Brain (organoid and tissue), 16 donors: ENCODE measurements at places on chromosomes 7 and 10.
A peak's percentile ranks its signal among the peaks of the same experiment; 100 is the strongest.

DNA sequence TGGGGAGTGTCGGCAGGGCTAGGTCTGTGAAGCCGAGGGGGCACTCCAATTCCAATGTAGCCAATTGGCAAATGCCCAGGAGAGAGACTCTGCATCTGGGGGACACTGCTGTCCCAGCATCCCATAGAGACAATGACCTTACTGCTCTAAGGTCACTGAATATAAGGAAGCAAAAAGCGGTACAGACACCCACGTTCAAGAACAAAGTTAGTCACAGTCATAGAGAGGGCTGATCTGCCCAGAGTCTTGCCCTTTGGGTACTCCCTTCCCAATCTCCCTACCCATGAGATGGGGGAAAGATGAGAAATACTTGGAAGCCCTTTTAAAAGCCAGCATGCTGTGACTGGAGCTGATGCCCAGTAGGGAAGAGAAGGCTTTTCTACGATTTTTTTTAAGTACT lies 76.3 kb upstream of the GSDME start:
- DNase-seq: no peak

DNA sequence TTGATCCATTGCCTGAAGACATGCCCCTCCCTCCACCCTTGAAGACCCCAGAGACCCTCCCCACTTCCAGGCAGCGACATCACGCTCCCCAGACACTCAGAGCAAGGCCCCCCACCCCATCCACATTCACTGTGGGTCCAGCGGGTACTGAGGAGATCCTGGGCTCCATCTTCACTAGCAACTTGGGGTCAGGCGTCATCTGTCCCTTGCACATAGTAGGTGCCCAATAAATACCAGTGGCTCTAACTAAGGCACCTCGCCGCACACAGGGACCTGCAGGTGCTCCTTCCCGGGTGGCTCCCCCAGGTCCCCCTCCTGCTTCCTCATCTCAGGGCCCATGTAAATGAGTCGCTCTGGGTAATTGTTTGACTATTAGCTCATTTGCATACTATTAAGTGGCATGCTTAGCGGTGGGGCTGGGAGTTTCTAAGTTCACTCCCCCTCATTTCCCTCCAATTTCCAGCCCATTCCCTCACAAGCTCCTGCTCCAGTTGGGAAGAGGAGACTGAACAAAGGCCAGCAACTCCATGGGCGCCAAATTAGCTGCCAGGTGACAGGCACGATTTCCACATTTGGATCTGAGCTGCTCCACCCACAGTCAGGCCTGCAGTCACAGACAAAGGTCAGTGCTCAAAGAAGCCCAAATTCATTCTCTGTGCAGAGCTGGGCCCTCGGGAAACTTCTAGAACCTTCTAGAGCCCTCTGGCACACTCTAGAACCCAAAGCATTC lies 29.7 kb downstream of the EBF3 start:
- no peak for DNase-seq

DNA sequence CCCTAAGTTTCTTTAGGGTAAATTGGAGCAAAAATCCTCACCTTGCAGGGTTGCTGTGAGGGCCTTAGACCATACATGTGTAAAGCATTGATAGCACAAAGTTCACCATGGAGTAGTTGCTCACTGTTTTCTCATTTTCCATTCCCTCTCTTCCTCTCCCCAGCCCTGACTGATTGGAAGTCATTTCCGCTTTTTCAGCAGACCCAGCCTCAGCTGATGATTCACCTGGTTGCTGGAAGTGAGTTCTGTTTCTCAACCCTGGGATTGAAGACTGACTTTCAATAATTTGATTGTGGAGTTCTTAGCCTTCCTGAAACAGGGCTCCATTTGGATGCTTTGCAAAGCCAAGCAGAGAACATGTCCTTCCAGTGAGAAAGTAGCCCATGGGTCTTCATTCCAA lies 107.0 kb downstream of the PLXNA4 start:
- DNase-seq: no peak

DNA sequence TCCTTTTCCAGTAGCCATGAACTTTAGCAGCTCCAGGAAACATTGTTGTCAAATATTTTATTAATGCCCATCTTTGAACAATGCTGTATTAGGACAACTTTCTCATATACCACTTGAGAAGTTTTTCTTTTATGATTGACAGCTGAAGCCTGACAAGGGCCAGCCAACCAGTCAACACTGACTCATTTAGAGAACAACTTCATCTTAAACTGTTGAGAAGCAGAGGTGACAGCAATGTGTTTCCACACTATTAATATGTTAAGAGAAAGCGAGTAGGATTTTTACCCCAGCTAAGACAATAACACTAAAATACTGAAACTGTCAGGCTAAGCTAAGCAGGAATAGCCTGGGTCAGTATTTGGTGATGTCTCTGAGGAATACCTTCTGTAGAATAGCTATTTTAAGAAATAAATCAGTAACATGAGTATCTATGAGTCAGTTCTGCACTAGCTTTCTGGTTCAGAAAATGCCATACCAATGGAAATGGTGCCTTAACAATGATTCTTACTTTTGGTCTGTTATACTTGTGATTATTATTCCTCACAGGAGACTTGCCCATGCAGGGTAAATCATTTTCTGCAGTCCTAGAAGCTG lies 168.8 kb upstream of the POT1 start:
- DNase-seq: no peak

- DNase-seq: no peak
Measured at GRCh38 chr10:119132521-119133345, 28.8 kb downstream of the DENND10 start.

DNA sequence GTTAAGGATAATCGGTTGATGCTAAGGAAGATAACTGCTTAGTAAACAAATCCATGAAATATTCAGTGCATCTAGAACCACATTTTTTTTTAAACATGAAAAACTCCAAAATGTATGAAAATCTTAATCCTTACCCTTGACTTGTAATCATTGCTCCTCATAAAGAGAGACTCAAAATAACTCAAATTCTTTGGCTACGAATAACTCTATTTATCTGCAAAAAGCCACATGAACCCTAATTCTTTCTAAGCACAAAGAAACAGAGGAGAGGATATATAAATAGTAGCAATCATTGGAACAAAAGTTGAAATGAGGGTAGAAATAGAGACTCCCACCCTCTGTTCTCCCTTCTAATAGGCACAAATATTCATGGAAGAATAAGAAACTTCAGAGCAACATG lies 40.2 kb downstream of the ANK3 start:
- no peak for DNase-seq

DNA sequence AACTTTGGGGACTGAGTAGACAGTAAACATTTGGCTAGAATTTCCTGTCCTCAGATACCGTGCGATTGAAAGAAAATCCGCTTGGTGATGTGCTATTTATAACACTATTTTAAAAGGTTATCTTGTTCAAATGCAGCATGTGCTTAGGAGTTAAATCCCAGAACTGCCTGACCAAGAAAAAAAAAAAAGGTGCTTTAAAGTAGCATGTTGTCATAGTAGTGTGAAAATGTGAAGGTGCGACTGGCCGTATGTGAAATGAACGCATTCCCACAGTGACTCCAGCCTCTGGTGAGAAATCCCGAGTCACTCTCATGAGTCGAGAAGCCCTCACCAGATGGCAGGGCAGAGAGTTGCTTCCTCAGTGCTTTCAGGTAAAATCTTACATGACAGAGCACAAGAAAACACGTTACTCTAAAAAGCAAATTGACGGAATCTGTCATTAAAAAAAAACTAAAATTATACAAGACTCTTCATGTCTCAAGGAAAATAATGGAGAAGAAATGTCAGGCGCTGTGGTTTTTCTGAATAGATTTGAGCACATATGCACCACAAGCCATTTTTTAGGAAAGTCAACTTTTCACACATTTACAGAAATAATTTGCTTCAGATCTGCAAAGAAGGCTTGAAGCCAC lies 18.4 kb upstream of the KLF6 start:
- DNase-seq: peak; percentile 47

- no peak for DNase-seq
Measured at GRCh38 chr7:24346129-24346528, 62.1 kb downstream of the NPY start.

DNA sequence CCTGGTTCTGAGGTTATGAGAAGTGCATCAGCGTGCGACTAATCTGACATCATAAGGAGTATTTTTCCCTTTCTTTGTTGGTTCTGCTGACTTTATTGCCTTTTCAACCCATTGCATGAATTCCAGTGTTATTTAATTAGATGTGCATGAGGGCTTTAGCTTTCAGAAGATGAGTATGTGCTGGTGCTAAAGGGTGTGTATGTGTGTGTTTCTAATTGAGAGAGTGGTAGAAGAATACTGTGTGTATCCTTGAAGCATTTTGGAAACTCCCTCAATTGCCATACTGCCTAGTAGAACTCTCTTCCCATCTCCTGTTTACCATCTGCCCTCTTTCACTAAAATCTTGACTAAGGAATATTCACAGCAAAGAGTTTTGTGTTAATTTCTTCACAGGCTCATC lies 158.1 kb downstream of the SND1 start:
- no peak for DNase-seq

DNA sequence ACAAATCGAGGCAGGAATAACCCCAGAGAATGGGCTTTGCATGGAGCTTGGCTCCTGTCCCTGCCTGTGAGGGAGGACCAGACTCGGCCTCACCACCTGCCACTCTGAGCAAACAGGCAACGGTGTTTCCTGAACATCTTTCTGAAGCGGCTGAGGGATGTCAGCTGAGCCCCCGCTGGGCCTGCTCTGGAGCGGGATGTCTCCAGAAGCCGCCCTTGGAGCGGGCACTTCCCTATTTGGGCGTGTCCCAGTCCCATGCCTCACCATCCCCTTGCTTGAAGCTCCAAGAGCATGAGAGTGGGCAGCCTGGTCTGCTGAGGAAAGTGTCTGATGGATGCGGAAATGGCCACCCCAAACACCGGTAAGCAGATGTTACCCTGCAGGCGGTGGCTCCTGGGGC lies 10.2 kb downstream of the ALKBH4 start:
- DNase-seq: no peak

DNA sequence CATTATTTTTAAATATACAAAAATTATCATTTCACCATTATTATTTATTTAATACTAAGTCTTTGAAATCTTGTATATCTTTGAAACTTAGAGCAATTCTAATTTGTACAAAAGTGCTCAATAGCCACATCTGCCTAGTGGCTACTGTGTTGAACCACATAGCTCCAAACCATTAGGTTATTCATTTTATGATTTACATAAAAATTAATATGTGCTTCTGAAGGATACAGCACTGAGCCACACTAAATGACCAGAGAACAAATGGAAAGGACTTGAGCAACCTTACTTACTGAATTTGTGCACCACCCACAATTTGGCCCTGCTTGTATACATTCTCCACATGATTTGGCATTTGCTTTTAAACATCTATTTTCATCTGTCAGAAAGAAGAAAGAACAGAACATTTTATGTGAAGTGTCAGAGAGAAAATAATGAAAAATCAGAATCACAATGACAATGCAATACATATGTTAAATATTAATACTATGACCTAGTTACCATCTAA lies 25.8 kb downstream of the ITGB1 start:
- no peak for DNase-seq

GRCh38 chr7:4103352-4104091 lies 578.6 kb upstream of the FOXK1 start:
- DNase-seq: no peak

DNA sequence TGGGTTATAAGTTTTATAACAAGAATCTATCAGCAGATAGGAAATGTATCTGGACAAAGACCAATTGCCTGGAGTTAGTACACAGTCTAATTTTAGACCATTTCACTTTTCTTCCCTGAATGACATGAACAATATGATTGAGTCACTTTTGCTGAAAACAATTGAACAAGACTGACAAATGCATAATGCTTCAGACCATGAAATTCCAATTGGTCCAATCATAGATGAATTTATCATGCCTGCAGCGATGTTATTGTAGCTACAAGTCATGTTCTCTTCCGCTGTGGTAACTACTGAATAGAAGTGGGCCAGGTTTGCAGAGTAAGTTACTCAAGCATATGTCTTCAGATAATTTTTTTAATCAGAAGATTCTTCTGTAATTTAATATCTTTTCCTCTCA lies 73.4 kb downstream of the VSTM2A start:
- DNase-seq: no peak

GRCh38 chr7:30303312-30304039 lies 19.1 kb downstream of the ZNRF2 start:
- no peak for DNase-seq

DNA sequence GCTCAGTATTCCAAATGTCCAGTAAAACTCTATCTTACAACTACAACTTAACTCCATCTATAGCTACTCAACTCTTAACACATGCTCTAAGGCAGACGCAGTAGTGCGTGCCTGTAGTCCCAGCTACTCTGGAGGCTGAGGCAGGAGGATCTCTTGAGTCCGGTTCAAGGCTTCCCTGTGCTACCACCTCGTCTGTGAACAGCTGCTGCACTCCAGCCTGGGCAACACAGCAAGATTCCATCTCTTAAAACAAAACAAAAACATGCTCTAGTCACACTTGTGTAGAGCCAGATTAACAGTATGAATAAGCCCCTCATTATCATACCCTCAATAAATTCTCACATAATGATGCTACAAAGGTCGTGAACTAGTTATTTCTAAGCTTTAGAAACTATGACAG lies 3.6 kb downstream of the BAZ1B start:
- no peak for DNase-seq

DNA sequence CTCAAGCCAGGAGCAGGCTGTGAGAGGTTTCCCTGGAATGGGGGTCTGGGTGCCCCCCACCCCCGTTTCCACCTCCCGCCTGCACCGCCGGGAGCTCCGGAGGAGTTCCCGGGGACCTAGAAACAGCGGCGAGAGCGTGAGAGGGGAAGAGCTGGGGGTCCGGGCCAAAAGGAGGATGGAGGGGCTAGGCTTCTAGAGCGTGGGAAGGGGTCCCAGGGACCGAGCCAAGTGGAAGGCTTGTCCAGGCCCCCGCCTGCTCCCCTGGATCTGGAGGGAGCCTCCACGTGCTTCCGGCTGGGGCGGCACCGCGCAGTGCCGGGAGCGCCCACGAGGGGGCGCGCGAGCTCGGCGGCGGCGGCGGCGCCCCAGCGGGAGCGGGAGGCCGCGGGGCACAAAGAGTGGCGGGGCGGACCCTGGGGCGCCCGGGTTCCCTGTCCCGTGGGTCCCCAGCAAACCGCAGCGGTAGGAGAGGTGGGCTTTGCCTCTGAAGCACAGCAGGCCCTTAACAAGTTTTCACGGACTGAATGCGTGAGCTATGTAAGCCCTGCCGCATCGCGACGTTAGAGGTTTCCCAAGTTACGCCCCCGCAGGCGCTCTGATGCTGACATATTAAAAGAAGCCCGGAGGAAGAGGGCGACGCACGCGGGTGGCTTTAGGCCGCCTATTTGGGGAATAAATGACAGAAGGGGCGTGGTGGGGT lies 104.4 kb upstream of the LRRC4 start:
- DNase-seq: peak; percentile 80

DNA sequence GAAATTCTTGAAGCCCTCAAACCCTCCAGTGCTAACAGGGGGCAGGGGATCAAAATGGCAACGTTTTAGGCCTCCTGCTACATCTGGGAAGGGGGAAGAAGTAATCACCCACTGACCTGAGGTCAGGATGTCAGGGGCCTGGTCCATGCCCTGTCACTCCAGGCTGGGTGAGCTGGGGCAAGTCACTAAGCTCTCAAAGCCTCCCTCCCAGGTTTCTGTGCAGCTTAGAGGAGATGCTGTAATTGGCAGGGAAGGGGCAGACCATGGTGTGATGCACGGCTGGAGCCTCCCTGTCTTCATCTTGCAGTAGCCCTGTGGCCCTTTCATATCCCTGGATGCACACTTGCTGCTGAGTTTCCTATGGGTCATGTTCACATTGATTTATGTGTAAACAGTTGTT lies 27.2 kb downstream of the LEP start:
- DNase-seq: no peak
